ENCODE measurements at places on chromosomes 4 and X.

DNA sequence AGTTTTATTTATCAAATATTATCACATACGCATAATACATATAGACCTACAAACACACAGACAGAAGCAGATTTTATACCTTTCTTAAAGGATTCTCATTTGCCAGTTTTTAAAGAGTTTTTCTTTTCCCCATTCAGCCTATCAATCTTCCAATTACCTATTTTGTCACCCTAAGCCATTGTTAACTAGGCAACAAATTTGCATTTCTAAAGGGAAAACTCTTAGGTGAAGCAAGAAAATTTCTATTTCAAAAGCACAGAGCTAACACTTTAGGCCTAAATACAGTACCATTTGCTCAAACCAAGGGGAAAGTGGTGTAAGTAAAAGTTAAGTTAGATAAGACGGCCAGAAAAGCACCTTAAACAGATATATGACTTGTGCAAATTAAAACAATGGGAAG, 156.6 kb downstream of the NDST3 start:
- no peak for DNase-seq

GRCh38 chr4:36351082-36351666, 69.8 kb downstream of the DTHD1 start:
- no peak for DNase-seq

DNA sequence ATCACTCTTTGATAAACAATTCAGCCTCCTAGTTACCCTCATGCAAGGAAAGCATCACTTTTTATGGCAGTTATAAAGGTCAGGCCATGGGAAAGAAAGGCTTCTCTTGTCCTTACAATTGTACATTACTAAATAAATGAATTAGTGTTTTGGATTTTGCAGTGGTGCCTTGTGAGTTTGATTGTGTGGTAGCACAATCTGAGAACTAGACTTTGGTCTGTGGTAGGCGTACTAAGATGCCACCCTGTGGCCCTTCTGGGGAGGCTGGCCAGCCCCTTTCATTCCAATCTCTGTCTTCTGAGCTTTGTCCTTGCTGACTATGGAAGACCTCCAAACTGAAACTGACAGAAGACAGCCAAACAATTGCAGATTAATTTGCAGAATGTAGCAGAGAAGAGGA, 14.6 kb upstream of the HNRNPD start:
- no peak for DNase-seq

DNA sequence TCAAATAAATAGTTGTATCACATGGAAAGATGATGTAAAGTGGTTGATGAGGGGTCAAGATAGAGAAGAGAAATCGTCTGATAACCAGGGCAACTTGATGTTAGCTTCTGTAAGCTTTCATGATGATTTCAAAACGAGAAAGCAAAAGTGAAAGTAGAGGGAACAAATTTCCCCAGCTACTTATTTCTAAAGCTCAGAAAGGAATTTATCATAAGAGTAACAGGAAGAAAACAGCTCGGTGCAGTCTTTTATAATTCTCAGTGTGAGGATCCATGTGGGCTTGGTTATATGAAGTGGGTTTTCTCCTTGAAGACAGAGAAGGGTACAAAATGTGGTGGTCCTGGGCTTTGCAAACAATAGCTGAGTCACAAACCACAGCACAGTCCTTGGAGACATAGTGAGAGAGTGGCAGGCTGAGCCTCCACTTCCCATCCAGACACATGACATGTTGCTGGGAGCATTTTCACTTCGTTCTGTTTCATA, 32.1 kb upstream of the GLRA2 start:
- no peak for DNase-seq

- DNase-seq: no peak
Observed at GRCh38 chrX:46433892-46434291, 111.3 kb downstream of the ZNF674 start.

DNA sequence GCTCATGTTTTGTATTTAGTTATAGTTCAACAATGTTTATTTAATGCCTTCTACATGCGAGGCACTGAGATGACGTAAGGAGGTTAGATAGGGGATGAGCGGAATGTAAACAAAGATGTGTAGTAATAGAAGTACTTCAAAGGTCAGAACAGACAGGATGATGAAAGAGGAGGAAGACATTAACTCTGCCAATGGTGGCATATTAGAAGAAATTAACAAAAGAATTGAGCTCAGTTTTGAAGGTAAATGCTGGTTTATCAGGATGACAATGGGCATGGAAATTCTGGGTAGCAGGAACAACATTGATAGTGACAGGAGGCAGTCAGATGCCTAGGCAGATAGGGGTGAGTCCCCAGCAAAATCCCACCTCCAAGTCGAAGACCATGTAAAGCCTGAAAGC, 62.3 kb upstream of the PGRMC2 start:
- no peak for DNase-seq
